ENCODE measurements at places on chromosomes 3 and 15.

DNA sequence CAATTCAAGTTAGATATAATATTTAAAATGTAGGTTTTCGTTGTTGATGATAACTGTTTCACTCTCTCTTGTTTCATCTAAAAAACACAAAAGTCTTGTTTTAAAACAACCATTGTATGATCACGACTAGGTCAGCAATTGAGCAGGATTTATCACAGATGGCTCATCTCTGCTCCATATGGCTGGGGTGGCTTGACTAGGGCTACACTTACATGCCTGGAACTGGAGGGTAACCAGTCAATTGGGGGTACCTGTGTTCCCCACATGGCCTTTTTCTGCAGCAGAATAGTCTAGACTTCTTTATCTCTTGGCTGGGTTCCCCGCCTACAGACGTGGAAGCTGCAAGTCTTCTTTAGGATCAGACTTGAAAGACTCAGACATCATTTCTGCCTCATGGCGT is 103.9 kb downstream of the ARPP21 start:
- no peak for DNase-seq

- DNase-seq: no peak
Observed at GRCh38 chr3:81087607-81088006, 673.8 kb downstream of the GBE1 start.

DNA sequence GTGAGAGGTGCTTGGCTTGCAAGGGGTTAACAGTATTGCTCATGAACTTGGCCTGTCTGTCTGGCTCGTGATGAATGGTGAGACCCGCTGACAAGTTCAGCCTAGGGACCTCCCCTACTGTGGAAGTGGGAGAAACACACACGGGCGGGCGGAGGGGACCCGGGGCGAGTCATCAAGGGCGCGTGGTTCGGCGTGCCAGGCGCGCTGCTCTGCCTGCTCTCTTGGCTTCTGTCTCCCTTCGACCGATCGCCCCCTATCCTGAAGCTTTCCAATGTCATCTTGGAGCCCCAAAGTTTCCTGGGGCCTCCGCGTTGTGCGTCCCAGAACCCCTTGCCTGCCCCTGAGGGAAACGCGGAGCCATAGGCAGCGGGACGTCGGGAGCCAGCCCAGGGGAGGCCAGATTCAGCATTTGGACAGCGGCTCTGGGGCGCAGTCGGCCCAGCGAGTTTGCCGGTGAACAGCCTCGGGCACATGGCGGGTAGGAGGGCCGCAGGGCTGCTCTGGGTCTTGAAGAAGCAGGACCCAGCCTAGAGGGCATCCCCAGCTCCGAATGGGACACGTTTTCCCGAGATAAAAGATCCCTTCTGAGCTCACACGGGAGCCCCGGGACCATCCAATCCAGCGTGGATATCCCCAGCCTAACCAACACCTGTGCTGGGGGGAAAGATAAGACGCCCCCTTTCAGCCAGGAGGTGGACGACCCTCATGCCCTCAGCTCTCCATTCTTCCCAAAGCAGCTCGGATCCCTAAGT is 27.0 kb upstream of the POLG start:
- peak; percentile 41 for DNase-seq

DNA sequence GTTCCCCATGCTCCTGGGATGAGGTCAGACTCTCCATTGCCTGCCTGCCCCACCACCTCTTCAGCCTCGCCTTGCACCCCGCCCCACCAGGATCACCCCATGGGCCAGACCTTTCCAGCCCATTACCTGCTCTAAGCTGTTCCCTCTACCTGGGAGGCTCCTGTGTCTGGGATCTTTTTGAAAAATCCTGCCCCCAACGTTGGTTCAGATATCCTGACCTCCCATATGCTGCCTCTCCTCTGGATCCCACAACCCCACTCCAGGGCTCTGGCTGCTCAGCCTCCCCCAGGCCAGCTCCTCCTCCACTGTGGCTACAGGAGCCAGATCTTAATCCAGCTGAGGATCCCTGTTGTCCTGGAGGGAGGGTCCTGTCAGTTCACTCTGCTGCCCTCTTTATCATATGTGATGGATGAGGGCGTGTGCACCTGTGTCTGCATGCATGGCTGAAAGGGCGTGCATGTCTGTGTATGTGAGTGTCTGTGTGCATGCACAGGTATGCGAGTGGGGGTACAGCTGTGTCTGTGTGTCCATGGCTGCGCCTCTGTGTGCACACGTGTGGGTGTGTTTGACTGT is 21.7 kb upstream of the ALAS1 start:
- DNase-seq: no peak

- DNase-seq: no peak
Observed at GRCh38 chr15:95958382-95958781, 372.1 kb upstream of the NR2F2 start.

GRCh38 chr3:133040696-133041523 is 2.7 kb downstream of the TMEM108 start:
- no peak for DNase-seq

GRCh38 chr15:81385721-81386076 is 11.7 kb upstream of the TMC3 start:
- DNase-seq: no peak

DNA sequence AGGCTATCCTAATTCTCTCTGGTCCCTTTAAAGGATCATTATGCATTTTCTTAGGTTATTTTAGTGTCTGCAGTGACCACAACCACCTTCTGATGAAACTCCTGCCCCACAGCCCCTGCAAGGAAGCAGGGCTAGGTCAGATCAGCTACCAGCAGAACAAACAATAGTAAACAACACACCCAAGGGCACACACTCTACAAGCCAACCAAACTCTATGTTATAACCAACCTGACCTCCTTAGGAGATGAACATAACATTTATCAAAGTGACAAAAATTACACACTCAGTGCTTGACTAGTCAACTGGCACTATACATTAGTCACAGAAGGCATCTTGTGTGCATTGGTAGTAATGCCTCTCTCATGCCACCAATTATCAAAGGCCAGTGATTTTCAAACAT is 17.3 kb downstream of the DENND6A start:
- DNase-seq: no peak

DNA sequence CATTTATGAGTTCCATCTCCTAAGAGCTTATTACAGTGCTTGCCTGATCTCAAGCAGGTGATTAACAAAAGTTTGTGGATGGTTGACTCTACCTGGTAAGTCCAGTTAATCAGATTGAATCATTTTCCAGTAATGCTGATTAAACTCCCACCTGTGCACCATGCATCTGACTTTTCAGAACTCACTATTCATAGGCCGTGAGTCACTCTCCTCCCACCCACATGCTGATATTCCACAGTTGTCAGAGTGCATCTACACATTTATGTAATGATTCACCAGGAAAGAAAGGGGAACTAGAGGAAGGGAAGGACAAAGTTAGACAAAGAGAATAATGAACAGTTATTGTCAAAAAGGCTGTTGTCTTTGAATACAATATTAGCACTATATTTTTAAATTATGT is 106.2 kb upstream of the UBE3A start:
- no peak for DNase-seq

- no peak for DNase-seq
Observed at GRCh38 chr3:65039754-65040210, 352.0 kb upstream of the ADAMTS9 start.

- no peak for DNase-seq
Observed at GRCh38 chr3:138460536-138461205, 26.3 kb downstream of the ESYT3 start.

- DNase-seq: no peak
Observed at GRCh38 chr3:119257654-119258410, 17.2 kb upstream of the B4GALT4 start.

DNA sequence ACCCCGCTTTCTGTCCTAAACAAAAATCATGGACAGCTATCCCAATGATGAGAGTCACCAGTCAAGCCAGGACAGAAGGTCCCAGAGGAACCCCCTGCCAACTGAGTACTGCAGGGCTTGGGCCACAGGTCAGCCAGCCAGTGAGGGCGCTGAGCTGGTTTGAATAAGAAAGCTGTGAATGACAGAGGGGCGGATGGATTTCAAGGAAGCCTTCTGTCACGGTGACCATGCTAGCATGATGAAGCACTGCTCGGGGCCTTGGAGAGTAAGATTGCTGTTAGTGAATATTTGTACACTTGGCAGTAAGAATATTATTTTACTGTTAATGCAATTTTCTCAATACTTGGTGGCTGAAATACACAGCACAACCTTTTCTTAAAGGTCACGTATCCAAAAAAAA is 734.0 kb upstream of the NR2F2 start:
- DNase-seq: no peak

DNA sequence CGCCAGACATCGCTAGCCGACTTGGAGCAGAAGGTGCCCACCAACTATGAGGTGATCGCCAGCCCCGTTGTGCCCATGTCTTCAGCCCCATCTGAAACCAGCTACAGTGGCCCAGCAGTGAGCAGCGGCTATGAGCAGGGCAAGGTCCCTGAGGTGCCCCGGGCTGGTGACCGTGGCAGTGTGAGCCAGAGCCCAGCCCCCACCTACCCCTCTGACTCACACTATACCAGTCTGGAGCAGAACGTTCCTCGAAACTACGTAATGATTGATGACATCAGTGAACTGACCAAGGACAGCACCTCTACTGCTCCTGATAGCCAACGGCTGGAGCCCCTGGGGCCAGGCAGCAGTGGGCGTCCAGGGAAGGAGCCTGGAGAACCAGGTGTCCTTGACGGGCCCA is 12.9 kb upstream of the APEH start:
- DNase-seq: no peak

- no peak for DNase-seq
Observed at GRCh38 chr3:184524981-184525336, 36.6 kb upstream of the EPHB3 start.
